ENCODE measurements at places on chromosomes 13 and 19.

DNA sequence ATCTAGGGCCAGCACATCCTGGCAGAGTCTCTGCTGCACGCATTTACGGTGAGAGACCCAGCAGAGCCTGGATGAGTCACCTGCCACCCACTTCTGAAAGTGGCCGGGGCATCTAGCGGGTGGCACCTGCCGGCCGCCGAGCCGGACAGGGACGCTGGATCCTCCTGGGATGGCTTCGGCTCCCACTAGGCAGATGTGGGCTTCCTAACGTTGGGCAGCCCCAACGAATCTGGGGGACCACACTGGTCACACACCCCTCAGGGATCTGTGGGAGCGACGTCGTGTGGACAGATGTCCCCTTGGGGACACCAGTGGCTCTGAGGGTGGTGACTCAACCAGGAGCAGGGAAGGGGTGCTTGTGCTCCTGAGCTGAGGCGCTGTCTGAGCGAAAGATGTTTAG, 32.2 kb downstream of the TMEM255B start:
- no peak for ATAC-seq

DNA sequence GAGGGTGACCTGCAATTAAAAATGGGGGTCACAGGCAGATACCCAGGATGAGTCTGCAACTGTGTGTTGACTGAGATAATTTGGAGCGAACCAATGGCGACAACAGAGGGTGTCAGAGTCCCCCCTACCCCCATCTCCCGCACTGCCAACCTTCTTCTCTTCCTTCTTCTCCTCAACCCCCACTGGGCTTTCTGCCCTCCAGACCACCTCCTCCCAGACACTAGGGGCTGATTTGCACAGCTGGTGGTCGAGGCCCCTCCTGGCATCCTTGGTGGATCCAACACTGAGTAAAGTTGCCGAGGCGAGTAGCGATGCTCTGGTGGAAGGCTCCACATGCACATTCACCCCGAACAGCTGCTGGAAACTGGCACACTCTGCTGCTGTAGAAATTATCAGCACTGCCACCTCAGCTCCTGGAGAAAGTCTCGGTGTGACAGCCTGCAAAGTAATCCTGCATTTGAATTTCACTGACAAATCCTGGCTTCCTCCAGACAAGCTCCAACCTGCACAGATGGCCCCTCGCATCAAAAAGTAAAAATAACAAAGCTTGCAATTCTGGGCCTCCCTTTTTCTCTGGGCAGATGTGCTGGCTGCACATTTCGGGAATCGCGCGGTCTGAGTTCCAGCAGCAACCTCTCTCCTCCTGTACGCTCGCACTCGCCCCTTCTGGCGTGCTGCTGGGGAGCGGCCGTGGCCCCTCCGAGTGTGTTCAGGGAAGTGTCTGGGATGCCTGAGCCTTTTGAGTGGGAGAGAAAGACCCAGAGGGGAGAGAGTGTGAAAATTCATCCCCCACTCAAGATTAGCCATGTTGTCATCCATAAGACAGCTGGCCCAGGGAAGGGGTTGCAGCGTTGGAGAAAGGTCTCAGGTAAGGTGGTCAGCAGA, 28.5 kb downstream of the CCNE1 start:
- no peak for ATAC-seq

- no peak for ATAC-seq
These were observed 523.2 kb downstream of the KLF12 start for GRCh38 chr13:73610799-73611592.

GRCh38 chr19:6739390-6739882, at the start of gene TRIP10:
Gene TRIP10, plus strand, starts transcription at chr19:6739680. Its CDS starts 82 bp downstream, at chr19:6739762.
- ATAC-seq, result peak; percentile 6

GRCh38 chr13:90233933-90234672, 1113.4 kb upstream of the MIR17HG start:
- ATAC-seq, result no peak

DNA sequence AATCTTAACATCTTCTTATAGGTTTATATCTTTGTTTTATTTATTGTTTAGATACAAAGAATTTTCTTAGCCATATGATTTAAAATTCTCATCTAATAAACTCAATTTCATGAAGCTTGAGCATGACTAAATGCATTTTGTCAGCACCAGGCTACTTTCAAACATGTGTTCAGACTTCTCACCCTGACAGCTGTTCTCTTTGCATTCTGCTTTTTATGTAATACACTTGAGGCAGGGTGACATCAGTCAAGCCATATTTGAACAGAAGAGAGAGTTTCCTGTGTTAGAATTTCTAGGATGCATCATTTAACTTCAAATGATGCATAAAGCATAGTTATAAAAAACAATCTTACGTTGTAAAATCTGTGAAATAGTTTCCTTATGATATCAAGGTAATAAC, 1295.1 kb upstream of the PCDH20 start:
- no peak for ATAC-seq

DNA sequence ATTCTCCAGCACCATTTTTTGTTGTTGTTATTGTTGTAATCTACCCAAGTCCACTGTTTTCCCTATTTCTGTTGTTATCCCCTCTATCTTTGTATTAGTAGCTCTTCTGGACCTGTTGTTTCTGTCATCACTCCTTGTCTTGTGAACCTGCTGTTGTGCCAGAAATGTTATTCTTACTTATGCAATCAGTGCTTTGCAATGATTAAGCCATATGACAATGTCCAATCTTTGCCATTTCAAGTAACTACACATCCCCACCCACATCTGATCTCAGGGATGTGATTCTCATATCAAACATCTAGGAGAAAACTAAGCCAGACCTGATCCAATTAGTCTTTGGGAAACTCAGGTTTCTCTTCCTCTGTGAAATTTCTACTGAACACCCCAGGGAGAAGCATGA, 472.6 kb upstream of the KLHL1 start:
- ATAC-seq, result no peak

DNA sequence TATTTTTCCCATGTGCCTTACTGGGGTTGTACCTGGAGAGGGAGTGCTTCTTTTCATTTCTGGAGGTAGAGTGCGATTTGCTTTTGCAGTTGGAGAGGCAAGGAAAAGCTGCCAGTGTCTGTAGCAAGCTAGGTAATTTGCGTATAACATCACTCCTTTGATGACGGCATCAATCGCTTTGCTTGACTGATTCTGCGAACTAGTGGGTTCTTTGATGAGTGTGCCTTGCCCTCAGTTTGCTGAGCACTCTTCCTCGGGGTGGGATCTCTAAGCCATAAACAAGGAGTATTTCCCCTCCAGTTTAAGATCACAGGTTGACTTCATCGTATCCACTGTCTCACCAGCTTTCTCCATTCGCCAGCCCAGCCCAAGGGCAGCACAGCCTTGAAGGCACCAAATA, 344.5 kb downstream of the KCNRG start:
- ATAC-seq, result no peak

GRCh38 chr13:45231305-45231704, 30.5 kb upstream of the KCTD4 start:
- no peak for ATAC-seq

GRCh38 chr19:55146705-55147273, 2.2 kb downstream of the TNNT1 start:
- ATAC-seq, result no peak

DNA sequence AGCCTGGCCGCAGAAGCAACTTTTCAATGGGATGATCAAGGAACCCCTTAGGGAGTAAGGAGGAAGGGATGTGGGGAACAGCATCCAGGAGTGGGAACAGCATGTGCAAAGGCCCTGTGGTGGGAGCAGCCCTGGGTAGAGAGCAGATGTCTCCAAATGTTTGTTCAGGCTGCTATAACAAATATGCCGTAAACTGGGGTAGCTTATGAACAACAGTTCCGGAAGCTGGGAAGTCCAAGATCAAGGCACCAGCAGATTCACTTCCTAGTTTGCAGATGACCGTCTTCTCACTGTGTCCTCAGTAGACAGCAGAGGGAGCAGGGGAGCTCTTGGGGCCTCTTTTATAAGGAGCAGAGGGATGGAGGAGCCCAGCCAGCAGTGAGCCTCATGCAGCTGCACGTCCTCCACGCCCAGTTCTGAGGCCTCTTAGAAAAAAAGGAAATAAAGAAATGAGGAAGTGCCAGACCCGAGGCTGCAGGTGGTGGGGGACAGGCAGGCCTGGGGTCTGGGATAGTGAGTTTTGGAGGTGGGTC, 4.2 kb upstream of the LRRC25 start:
- peak; percentile 76 for ATAC-seq

GRCh38 chr13:100497389-100497788, 91.2 kb downstream of the GGACT start:
- no peak for ATAC-seq

- ATAC-seq, result no peak
These were observed 30.4 kb downstream of the NAXD start for GRCh38 chr13:110645750-110646149.

- no peak for ATAC-seq
These were observed 2.8 kb downstream of the S1PR5 start for GRCh38 chr19:10514211-10515145.

DNA sequence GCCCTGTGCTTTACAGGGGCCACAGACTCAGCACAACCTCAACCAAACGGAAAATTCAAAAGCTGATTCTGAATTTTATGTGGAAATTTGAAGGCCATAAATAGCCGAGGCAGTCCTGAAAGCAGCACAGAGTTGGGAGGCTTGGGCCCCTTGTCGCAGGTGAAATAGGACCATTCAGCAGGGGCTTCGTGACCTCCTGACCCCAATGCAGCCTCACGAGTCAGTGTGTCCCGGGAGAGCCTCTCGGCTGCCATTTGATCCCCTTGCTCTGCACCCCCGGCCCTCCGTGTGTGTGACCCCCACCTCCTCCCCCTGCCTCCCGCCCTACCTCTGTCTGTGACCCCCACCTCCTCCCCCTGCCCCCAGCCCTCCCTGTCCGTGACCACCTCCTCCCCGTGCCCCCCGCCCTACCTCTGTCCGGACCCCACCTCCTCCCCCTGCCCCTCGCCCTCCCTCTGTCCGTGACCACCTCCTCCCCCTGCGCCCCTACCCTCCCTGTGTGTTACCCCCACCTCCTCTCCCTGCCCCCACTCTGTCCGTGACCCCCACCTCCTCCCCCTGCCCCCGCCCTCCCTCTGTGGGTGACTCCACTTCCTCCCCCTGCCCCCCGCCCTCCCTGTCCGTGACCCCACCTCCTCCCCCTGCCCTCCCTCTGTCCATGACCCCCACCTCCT, 41.7 kb upstream of the TFDP1 start:
- no peak for ATAC-seq

DNA sequence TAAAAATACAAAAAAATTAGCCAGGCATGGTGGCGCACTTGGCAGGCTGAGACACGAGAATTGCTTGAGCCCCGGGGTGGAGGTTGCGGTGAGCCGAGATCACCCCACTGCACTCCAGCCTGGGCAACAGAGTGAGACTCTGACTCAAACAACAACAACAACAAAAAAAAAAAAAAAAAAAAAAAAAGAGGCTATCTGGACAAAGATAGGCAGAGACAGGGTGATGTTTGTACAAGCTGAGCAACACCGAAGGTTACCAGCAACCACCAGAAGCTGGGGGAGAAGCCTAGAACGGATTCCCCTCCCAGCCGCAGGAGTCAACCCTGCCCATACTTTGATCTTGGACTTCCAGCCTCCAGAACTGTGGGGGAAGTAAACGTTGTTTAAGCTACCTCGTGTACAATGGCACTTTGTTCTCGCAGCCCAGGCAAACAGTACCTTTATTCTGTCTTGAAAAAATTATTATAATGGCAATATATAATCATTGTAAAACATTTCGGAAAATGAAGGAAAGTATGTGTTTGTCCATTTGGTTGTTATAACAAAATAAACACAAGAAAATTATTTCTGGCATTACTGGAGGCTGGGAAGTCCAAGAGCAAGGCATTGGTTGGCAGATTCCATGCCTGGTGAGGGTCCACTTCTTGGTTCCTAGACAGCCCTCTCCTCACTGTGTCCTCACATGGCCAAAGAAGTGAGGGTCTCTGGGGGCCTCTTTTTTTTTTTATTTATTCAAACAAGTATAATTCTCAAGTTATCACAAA, 39.8 kb upstream of the LATS2 start:
- ATAC-seq, result no peak

DNA sequence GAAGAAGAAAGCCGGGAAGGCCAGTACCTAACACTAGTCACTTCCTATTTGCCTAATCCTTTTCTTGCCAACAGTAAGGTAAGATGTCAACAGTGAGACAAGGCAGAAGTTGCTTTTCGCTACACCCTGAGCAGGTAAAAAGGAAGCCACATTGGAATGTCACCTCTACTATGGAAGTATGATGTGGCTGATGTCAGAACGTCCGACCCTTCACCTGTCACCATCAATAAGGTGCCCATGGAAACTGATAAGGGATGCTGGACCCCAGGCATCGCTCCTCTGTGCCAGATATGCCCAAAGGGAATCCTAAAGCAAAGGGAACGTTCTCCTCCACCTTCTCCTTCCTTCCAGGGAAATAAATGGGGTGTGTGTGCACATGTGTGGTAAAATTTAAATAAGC, 34.3 kb downstream of the COL4A1 start:
- ATAC-seq, result no peak

DNA sequence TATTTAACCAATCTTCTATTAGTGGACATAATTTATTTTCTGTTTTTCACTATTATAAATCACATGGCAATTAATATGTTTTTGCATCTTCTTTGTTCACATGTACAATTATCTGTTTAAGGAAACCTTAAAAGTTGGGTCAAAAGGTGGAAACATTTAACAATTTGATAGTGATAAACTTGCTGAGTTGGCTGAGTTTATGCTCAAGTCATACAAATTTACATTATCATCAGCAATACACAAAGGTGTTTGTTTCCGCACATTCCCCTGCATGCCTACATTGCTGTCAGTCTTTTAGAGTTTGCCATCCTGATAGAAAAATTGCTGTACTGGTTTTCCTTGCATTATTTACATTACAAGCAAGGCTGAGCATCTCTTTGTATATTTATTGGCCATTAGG, 139.5 kb downstream of the KCNRG start:
- ATAC-seq, result no peak

DNA sequence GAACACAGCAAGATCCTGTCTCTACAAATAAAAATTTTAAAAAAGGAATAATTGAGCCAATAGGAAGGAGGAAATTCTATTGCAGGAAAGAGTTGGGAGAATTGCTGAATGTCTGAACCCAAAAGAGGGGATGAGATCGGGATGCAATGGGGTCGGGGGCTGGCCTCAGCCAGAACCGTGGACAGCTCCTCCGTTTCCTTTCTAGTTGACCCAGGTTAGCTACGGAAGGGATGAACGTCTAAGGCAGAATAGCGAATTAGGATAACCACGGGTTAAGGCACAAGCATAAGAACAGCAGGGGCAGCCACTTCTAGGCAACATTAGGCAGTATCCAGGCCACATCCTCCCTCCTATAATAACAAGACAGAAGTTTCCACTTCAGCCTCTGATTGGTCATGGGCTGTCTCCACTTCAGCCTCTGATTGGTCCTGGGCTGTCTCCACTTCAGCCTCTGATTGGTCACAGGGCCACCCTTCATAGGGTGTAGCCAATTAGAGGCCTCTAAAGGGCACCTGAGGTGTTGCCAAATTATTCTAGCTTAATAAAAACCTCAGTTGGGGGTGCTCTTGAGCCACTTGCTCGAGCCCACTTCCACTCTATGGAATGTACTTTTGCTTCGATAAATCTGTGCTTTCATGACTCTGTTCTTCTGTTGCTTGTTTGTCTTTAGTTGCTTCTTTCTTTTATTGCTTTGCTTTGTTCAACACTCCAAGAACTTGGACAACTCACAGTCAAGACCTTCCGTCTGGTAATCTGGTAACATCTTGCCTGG, 24.9 kb upstream of the TPM4 start:
- peak; percentile 63 for ATAC-seq

All from gastroesophageal sphincter (tissue), 4 donors.